Activated T-helper 9 cell treated with anti-CD3 and anti-CD28 coated beads, Interleukin-2, amount 50 U/mL, for 16 hours (primary cell): ENCODE measurements at places on chromosomes 1 and 21.
A peak's percentile ranks its signal among the peaks of the same experiment; 100 is the strongest.

DNA sequence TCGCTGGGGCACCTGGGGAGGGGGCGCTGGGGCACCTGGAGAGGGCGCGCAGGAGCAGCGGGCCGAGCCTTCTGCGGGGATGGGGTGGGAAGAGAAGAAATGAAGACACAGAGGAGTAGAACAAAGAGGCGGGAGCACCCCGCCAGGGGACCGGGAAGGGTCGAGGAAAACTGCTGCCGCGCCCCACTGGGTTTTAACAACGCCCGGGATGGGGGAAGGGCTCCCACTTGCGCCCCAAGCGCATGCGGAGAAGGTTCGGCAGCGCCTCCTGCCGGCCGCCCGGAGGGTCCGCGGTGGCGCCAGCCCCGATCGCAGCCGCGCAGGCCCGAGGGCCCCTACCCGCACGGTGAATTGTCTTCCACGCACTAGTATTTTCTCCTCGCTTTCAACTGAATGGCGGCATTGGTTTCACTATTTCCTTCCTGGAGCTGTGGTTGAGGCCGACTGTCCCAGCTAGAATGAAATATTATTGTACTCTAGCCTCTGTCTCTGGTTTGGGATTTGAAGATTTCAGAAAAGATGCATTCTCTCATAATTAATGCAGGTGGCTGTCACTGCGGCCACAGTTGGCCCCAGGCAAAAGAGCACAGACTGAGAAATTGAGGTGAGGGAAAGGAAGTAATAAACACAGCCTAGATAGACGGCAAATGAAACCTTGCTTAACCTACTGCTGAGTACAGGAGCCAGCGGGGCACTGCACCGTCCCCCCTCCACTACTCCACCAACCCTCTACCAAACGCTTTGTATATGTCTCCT lies 57.3 kb downstream of the MAB21L3 start:
- peak; percentile 74 for DNase-seq

- no peak for DNase-seq
Measured at GRCh38 chr1:198001776-198002408, 84.7 kb downstream of the LHX9 start.

DNA sequence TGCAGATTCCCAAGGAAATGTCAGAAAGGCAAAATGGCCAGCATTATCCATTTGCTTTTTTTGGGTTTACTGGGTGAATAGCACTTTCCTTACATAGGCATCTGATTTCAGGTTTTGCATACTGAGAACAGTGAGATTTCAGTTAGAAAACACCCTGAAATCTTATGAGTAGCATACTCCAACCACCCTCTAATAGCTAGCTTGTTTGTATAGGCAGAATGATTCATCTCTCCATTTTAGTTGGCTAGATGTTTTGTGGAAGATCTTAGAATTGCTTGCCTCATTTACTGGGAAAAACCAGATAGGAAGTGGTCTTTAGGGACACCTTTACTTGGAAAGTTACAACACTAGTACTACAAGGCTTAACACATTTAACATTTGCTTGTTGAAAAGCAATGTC lies 10.4 kb downstream of the KYAT3 start:
- DNase-seq: no peak

GRCh38 chr1:232307296-232308017 lies 322.5 kb downstream of the SIPA1L2 start:
- DNase-seq: no peak

GRCh38 chr21:35593000-35593502 lies 467.3 kb downstream of the SETD4 start:
- no peak for DNase-seq

GRCh38 chr1:59685101-59685500 lies 129.6 kb upstream of the HOOK1 start:
- no peak for DNase-seq

GRCh38 chr1:55159571-55159970 lies 55.6 kb downstream of the USP24 start:
- DNase-seq: no peak

DNA sequence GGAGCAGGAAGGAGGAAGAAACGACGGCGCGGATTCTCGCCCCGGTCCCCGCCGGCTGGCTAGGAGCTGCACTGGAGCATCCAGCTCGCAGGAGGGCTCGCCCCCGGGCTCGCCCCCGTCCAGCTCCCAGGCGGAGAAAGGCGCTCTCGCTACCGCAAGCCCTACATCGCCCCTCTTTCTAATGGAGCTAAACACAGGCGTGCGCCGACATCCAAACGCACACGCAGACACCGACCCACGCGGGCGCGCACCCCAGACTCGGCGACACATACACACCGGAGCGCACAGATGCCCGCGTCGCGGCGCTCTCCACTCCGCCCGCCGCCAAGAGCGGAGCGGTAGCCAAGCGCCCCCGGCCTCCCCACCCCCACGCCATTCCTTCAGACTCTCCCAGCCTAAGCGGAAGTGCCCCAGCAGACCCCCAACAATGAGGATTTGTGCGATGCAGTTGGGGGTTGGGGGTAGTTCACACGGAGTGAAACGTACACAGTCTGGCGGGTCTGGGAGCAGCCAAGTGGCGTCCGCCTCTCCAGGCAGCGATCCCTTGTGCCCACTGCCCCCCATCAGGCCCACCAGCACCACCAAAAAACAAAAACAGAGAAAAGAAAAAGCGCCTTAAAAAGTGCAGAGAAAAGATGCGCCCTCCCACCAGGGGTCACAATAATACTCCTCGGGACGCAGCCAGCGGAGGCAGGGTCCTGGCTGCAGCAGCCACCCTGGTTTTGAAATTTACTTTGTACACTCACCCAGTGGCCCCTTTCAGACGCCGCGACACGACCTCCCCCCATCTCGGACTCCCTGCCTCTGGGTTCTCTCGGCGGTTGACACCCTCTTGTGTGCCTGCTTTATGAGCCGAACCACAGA lies 1.4 kb downstream of the DAB1 start:
- DNase-seq: no peak

DNA sequence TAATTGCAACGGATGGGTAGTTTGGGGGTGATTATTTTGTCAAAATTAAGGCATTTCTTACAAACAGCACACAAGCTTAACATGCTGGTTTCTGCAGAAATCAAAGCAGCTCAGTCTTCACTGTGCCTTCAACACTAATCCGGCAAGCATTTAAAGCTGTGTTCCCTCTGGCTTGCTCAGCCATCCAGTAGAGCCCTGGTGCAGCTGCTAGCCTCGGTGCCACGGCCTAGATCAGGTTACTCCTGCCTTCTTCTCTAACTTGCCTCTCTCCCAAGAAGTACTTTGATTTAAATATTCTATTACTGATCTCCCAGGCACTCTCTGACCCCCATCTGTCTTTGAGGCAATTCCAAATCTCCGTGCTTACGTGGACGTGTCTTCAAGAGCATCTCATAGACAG lies 85.6 kb downstream of the GREM2 start:
- DNase-seq: no peak

DNA sequence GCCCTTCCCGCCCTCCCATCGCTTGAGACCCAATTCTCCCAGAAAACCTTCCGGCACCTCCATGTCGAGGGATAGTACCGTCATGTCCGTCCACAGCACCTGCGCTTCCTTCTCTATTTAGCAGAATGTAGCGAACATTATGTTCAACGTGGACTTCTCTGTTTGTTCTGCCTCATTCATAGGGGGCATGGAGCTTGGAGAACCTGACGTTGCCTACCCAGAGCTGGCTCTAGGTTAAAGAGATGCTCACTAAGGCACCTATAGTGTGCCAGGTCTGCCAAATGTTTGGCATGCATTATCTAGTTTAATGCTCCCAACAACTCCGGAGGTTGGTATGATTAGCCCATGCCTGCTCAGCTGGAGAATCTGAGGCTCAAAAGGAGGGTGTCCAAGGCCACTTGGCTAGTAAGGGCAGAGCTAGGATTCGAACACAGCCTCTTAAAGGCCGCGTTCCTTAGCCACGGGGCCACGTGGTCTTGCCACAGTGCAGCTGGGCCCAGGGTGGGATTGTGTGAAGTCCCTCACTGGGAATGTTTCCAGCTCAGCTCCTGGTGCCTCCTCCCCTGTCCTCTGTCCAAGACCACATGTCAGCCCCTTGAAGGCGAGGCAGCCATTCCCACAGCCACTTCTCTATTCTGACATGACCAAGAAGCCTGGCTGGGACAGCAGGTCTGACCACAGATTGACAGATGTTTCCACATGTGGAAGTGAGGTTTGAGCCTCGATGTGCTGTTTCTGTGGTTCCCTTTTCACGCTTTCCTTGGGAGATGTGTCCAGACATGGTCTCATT lies 57.8 kb downstream of the RUNX3 start:
- DNase-seq: no peak

DNA sequence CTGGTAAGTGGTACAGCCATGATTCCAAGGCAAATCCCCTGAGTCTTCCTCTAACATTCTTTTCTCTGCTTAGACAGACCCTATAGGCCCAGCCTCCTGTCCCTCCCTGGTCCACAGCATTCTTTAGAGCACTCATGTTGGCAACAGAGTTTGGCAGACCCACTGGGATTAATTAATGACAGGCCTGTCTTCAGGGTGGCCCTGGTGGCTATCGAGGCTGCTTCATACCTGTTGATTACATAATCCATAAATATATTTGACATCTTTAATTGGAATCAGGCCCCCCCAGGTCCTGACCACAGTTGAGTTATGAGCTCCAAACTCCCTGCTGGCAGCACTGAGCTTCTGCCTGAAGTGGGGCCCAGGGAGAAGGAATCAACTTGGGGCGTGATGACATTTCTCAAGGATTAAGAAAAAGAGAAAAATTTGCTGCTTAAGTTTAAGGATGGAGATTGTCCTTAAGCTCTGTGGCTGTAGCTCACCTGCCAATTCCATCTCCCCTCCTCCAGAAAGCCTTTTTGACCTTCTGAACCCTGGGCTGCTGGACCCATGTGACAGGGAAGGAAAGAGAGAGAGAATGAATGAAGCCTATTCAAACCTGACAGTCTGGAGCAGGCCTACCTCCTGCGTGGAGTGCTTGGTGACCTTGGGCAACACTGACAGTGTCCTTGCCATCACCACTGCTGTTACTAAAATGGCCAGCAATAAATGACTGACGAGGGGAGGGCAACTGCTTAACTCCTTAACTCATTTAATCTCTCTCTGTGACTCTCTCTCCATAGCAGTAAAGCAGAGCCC lies 156.6 kb downstream of the TRABD2B start:
- DNase-seq: no peak

GRCh38 chr1:84107955-84108354 lies 36.1 kb upstream of the PRKACB start:
- no peak for DNase-seq

- no peak for DNase-seq
Measured at GRCh38 chr21:43707462-43707861, 11.5 kb upstream of the PDXK start.

GRCh38 chr1:30037251-30038118 lies 685.9 kb downstream of the MATN1 start:
- DNase-seq: no peak

- no peak for DNase-seq
Measured at GRCh38 chr1:244006961-244007360, 44.1 kb upstream of the ZBTB18 start.

DNA sequence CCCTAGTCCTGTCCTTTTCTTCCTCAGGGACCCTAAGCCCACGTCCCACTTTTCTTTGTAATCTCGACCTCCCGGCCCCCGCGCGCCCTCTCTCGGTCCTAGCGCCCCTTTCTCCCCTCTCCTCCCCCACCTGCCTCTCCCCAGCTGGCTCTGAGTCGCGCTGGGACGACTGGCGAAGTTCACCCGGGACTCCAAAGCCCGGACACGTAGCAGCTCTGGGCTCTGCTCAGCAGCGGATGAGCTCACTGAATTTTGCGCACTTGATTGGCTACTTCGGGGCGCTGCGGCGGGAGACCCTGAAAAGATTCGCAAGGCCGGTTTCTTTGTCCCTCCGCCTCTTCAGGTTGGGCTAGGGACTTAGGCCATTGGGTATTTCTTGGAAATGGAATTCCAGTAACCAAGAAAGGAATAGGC lies 16.3 kb upstream of the ACKR1 start:
- DNase-seq: no peak

DNA sequence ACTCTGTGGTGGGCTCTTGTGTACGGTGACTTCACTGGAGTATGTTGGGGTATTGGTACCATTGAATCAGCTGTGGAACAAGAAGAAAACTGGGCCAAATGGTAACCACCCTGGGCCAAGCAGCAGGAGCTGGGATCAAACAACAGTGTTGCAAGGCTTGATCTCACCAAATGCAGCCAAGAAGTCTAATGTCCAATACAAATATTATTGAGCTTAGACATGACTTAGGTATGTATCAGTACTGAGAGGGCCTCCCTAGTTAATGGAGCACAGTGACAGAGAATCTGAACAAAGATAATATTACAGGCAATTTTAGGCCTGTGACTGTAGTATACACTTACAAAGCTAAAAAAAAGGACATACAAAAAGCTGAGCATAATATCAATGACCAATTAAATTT lies 604.8 kb downstream of the PLA2G4A start:
- DNase-seq: no peak

DNA sequence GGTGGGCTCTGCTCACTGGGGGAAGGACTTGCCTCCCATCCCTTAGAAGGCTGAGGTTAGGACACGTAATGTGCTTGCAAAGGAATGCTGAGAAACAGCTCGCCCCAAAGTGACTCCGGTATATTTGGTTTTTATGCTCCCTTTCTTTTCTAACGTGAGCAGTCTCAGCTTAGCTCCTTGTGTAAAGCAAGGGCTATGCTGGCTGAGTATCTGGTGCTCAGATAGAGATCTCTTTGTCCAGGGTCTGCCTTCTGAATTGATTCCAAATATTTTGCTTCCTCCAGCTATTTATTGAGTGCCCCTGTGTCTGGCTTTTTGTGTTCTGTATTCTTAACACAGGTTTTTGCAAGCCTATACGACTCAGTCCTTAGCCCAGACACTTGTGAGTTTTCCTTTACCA lies 94.5 kb upstream of the ARTN start:
- no peak for DNase-seq

DNA sequence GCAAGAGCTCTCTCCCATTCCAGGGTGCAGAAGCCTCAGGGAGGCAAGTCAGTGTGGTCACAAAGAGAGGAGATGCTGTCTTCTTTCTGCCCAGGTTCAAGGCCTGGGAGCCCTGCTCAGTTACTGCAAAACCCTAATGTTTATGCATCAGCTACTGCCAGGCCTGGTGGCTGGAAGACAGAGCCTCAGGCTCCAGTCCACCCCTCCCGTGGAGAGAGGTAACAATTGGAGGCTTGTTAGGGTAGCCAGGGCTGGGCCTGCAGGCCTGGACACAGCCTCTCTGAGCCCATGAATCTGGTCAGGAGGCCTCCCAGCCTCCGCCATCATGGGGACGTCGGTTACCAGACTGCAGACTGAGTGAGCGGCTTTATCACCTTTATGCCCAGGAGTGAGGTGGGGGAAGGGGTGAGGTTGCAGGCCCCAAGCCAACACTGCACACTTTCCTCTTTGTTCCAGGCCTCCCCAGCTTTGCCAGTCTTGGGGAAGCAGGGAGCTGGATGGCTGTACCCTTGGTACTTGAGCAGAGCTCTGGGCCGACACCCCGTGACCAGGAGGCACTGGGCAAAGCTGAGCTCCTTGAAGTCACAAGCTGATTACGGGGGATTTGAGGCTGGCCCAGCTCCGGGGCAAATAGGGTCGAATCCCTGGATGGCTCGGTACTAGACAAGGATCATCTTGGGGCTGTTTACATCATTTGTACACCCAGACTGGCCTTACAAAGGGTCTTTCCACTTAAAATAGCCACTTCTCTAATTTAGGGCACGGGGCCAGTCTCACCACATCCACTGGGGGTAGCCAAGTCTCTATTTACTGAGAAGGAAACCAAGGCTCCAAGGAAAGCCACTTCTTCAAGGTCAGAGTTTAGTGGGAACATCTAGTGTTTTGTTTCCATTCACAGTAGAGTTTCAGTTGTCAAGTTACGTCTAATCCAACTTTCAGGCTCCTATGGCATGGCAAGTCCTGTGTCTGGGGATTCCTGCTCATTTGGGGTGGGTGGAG lies 5.2 kb downstream of the SLC2A1 start:
- no peak for DNase-seq

- no peak for DNase-seq
Measured at GRCh38 chr1:215023155-215023832, 59.2 kb upstream of the KCNK2 start.
